Stimulated activated CD4-positive, alpha-beta T cell treated with anti-CD3 and anti-CD28 coated beads, Interleukin-1b, Interleukin-23, amount 100 ng/mL, for 48 hours (primary cell): ENCODE measurements at places on chromosomes 6 and 20.

DNA sequence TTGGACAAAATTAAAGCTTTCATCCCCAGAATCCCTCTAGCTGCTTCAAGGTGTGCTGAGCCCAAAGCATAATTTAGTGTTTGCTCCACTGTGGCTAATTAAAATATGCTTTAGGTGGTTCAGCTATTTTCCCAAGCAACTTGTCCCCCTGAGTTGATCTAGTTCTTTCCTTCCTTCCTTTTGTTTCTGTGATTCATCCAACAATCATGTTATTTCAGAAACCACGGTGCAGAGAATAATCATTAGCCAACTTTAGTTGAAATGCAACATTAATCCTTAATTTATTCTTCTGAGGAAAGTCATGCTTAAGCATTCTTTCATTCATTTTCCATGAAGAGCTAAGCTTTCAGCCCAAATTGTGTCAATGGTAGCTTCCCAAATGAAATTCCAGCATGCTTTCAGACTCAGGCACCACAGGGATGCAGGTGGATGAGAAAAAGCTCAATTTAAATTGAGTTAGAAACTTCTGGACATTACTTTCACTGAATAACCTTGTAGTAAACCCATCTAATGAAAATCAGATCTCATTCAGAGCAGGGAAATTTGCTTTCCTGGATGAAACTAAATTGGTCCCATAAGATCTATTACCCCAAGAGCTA is 209.0 kb upstream of the NT5E start:
- DNase-seq: no peak

DNA sequence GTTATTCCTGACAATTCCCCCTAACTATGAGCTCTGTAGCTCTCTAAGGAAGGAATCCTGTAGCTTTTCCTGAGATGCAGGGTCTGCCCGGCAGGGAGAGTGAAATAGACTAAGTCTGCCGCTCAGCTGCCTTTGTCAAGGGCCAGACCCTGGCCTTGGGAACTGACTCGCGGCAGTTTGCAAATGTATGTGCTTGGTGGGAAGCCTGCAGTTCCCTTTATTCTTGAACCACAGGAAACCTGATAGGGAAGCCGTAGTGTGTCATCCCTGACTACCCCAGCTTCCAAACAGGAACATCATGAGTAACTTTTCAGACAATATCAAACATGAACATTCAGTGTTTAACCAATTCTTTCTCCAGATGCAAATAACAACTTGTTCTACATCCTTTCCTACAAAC is 78.7 kb upstream of the IFNGR1 start:
- DNase-seq: no peak

DNA sequence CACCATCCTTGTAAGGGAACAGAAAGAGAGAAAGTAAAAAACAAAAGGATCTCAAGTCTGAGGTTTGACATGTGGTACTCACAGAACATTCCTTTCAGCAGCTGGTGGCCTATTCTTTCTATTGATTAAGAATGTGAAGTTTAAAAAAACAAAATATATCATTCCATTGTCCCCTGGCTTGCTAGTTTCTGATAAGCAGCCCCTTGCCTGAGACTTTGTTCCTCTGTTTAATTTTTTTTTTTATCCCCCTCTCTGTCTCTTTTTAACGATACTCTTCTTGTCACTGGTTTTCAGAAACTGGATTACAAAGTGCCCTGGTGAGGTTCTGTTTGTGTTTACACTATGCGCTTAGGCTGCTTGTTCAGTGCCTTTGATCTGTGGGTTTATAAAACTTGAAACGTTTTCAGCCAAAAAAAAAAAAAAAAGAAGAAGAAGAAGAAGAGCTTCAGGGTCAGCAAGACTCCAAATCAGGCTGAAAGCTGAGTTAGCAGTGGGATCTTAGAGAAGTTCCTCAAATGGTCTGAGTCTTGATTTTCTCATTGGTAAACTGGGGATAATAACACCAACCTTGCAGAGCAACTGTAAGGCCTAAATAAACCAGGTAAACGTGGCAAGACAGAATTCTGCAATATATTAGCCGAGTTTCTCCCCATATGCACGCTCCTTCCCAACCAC is 45.1 kb upstream of the SLC22A23 start:
- no peak for DNase-seq

DNA sequence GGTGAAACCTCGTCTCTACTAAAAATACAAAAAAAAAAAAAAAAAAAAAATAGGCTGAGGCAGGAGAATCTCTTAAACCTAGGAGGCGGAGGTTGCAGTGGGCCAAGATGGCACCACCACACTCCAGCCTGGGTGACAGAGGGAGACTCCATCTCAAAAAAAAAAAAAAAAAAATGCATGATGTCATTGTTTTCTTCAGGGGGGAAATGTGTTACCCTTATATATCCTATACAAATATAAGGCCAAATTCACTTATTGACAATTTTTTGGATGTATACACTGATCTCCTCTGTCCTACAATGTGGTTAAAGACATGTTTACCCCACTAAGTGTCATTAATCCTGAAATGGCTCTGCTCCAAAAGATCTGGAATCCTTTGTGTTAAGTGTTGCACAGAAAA is 73.1 kb downstream of the TPBG start:
- DNase-seq: no peak

- DNase-seq: no peak
These were observed 7.5 kb downstream of the CD2AP start for GRCh38 chr6:47485083-47485482.
